Skin of body (tissue), 3 donors: ENCODE measurements at places on chromosomes 12 and 14. TPM values are rescaled to one million over a fixed set of nuclear protein-coding genes. Genes with fewer than 3 reads are reported as not detected.

The TAS2R42 gene
- not detected for total RNA-seq

The OTX2 gene
- not detected for total RNA-seq

The HOXC5 gene
- total RNA-seq, result 1.4 TPM

The IFI27 gene
- 18.3 TPM for total RNA-seq

The DHRS4L2 gene
- total RNA-seq, result 8.7 TPM

The NPFF gene
- total RNA-seq, result 0.59 TPM

The CLIP1 gene
- total RNA-seq, result 90.0 TPM

The PNMA1 gene
- 15.7 TPM for total RNA-seq

GRCh38 chr12:103308396-103308795 is 187.4 kb downstream of the C12orf42 start:
- no peak for DNase-seq

GRCh38 chr14:69997849-69998248 is 118.6 kb downstream of the SMOC1 start:
- no peak for DNase-seq

GRCh38 chr12:93370947-93371346 is 6.8 kb upstream of the NUDT4 start:
- DNase-seq, result no peak

GRCh38 chr14:68364792-68365192 is 428.1 kb downstream of the ZFP36L1 start:
- no peak for DNase-seq

DNA sequence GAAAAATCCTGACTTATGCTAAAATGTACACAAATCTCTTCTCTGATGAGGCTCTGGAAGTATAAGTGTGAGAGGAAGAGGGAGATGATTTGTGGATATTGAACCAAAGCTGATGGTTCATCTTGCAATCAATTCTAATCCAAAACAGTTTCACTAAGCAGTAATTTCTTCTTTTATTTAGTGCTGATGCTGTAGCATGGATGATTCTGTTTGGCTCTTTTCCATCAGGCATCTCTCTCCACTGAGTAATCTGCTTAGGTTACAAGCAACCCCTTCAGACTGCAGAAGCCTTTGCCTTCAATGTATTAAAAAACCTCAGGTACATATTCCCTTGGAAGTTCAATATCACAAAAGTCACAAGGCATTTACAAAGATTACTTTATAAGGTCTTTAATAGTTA is 159.1 kb upstream of the CCDC198 start:
- DNase-seq, result no peak

DNA sequence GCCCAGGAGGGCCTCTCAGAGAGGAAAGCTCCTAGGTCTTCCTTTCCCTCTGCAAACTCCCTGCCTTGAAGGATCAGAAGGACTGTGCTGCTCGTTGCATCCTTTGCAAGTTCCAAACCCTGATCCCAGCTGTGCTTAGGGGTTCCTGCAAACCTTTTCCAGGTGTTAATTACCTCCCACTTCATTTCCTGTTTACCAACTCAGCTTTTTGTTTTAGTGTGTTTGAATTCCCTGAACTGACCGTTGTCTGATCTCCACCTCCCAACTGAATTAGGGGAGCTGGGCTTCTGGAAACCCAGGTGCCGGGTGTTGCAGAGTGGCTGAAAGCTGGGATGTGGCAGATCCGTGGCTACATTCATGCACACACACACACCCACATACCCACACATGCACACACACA is 20.6 kb upstream of the BDKRB1 start:
- no peak for DNase-seq

DNA sequence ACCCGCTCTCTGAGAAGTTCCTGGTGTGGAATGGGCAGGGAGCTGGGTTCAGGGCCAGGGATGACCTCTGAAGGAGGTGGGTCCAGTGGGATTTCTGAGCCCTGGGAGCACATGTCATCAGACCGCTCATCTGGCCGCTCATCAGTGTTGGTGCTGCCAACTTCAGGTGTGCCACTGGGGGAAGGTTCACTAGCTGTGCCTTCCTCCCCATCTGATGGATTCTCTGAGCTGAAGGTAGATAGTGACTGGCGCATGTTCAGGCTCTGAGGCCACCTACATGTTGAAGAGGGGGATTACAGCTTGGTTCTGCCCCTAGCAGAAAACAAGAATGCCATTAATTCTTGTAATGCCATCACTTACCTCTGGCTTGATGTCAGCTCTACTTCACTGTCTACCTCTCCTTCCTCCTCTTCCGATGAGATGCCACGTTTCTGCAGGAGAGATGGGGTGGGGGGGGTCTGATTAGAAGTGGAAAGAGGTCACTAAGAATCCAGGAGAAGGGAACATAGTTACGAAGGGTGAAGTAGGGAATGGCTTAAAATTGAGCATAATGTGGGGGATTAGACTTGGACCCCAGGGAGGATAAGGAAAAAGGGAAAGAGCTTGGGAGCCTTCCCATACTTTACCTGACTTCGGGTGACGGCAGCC is 17.2 kb downstream of the MAP3K12 start:
- no peak for DNase-seq

- DNase-seq, result no peak
Measured at GRCh38 chr12:120249266-120249874, 16.2 kb downstream of the PXN start.

- no peak for DNase-seq
Measured at GRCh38 chr12:132422381-132423043, 67.4 kb upstream of the FBRSL1 start.

GRCh38 chr14:22973217-22974032 is 8.9 kb downstream of the AJUBA start:
- peak; percentile 27 for DNase-seq

DNA sequence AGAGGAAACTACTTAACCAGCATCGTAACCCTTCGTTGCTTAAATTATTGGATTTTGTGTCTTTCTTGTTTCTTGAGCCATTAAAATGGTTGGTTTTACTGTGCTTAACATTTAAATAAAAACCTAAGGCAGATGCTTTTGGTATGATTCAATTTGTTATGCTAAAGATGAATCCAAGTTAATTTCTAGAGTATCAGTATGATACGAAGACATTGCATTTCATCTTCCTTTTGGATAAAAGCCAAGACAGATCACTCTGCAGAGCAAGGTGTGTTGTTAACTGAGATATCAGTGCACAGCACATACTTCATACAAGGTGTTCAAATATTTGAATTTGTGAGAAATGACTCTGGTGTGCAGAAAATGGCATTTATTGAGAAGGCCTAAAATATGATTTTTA is 480.5 kb downstream of the PCNX1 start:
- no peak for DNase-seq

- DNase-seq, result no peak
Measured at GRCh38 chr14:33206981-33207380, 268.3 kb downstream of the NPAS3 start.

- DNase-seq, result peak; percentile 71
Measured at GRCh38 chr14:67951529-67952135, 132.1 kb downstream of the RAD51B start.

DNA sequence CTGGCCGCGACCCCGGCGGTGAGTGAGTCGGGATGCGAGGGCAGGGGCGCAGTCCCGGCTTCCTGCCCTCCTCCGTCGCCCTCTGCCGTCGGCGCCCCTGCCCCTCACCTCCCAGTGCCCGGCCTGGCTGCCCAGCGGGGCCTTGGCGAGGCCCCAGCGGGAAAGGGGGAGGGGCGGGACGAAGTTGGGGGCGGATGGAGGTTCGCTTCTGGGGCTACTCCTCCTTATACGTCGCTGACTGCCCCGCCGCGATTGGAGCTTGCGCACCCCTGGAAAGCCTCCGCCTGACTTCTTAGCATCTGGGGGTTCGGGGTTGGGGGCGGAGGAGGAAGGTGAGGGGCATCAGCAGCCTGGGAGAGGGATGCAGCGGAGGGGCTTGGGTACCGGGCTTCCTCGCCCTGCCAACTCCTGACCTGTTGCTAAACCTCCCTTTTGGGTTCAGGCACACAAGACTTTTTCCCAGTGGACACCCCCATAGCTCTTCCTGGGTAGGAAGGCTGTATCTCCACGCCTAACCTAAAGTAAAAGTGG is 406 bp downstream of the TMEM263 start:
- peak; percentile 73 for DNase-seq

- no peak for DNase-seq
Measured at GRCh38 chr12:85829391-85829790, 6.8 kb downstream of the RASSF9 start.

DNA sequence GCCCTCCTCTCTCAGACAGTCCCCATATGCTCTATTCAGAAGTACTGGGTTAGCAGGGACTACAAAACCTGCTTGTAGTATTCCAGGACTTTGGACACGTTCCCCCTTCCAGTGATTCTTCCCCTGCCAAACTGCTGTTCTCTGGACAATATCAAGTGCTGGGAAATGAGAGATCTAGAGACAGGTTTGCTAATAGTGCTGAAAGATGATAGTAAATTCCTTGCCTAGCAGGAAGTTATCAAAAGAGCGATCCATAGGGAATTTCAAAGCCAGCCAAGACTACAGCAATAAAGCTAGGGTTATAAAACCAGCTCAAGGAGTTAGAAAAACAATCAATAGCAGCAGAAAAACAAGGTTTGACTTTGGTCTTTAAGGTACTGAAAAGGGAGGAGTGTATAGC is 15.2 kb downstream of the SLC7A8 start:
- no peak for DNase-seq

- DNase-seq, result no peak
Measured at GRCh38 chr12:66290716-66291200, 11.5 kb upstream of the HELB start.

DNA sequence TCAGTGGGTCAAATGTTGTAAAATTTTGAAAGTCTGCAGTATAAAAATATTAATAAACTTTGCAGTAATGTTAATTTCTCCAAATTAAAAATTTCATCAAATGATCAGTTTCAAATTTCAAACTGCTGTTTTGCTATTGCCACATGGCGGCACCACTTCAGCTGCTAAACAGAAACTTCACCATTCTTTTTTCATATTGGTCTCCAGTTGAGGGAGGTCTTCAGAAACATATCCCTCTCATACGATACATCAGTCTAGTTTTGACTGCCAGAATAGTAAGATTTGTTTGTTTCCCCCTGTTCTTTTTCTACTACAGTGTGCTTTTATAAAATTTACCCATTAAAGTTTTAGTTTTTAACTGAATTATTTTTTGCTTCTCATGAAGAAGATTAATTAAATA is 4.2 kb upstream of the TRHDE start:
- no peak for DNase-seq

- no peak for DNase-seq
Measured at GRCh38 chr14:95830386-95830785, 46.2 kb upstream of the TUNAR start.

DNA sequence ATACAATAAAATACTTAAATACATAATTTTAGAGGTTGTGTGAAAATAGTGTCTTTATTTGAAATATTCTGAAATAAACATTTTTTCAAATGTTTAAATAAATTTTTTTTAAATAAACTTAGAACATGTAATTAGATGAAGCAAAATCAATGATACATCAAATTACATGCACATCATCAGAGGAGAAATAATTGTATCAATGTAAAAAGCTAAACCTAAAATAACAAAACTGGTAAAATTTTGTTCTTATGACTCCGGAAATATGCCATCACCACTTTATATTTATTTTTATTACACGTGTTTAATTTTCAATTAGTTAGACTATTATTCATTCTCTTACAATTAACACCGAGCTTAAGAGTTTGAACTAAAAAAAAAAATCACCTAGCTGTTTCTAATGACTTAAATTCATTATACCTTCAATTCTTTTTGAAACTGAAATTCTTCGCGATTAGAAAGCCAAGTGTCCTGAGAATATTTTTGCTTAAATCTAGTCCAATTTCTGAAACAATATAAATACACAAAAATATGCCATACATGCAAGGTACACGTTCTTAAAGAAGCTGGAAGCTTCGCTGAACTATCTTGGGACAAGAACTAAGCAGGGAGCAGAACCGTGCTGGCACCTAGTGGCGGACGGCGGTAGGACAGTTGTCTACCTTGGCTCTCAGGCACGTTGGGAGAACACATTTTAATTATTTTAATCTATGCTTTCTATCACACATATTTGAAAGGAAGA is 230.5 kb downstream of the SLC25A21 start:
- peak; percentile 50 for DNase-seq

- no peak for DNase-seq
Measured at GRCh38 chr14:101109981-101110728, 206.6 kb upstream of the RTL1 start.

DNA sequence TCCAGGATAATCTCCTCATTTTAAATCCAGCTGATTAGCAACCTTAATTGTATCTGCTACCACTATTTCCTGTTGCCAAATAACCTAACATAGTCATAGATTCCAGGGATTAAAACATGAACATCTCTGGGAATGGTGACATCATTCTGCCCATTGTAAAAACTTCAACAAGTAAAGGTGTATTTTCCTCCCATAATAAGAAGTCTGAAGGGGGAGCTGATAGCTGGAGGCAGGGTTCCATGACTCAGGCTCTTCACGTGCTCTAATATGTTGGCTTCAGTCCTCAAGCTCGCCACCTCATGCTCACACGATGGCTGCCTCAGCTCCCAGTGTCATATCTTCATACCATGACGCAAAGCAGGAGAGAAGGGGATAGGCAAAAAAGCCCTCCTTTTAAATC is 172.0 kb upstream of the VASH1 start:
- no peak for DNase-seq

DNA sequence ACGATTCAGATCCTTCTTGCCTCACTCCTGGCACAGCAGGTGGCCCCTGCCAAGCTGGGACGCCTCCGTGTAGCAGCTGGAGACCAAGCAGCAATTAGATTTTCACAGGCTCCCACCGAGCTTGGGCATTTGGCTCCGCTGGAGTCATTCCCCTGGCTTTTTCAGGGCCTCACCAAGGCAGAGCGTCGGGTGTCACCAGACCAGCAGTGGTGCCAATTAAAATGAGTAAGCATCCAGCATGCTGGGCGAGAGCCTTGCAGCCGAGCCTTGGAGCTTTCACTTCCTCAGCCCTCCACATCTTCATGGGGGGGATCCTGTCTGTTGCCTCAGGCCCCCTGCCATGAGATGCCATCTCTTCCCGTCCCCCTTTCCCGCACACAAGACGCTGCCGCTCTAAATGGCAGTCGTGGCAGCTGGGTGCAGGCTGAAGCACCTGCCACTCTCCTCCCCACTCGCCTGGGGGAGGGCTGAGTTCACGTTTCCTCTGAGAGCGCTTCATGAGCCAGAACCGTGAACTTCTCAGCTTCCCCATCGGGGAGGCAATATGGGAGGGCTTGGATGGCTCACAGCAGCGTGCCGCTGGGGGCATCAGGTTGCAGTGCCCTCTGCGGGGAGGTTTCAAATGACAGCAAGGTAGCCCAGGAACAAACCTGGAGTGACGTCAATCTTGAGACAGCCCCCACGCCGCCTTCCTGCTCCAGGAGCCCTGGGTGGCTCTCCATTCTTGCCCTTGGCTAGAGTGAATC is 11.7 kb downstream of the TPCN1 start:
- no peak for DNase-seq

- DNase-seq, result no peak
Measured at GRCh38 chr12:18502422-18502968, 235.3 kb downstream of the PLCZ1 start.

GRCh38 chr14:75181293-75182062 is 5.1 kb upstream of the TMED10 start:
- DNase-seq, result no peak

DNA sequence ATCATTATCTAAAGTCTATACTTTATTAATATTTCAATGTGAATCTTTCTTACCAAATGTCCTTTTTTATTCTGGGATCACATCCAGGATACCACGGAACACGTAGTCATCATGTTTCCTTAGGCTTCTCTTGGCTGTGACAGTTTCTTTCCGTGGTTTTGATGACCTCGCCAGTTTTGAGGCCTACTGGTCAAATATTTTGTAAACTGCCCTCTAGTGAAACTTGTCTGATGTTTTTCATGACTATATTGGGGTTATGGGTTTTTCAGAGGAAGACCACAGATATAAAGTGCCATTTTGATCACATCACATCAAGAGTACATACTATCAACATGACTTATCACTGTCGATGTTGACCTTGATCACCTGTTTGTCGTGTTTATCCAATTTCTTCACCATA is 14.1 kb upstream of the SERPINA6 start:
- no peak for DNase-seq

- DNase-seq, result no peak
Measured at GRCh38 chr12:106274575-106275121, 26.8 kb upstream of the CKAP4 start.
